Retinal pigment epithelial cell (primary cell): ENCODE measurements at places on chromosomes 7 and 10.
A peak's percentile ranks its signal among the peaks of the same experiment; 100 is the strongest.

GRCh38 chr10:13867822-13868221 is 281.1 kb downstream of the PRPF18 start:
- DNase-seq = no peak

- no peak for DNase-seq
Measured at GRCh38 chr7:138246428-138246827, 170.2 kb downstream of the AKR1D1 start.

DNA sequence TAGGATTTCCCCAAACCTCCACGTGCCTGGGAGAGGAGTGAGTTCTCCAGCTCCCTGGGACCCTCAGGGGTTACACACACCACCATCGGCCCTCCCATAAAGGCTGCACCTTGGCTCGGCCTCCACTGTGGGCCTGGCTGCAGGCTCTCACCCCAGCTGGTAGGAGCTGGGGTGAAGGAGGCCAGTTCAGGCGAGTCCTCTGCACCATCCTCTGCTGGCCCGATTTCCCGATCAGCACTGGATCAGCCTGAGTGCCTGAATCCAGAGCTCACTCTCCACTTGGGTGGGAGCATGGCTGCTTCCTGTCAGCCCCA is 115.1 kb upstream of the RET start:
- DNase-seq = no peak

DNA sequence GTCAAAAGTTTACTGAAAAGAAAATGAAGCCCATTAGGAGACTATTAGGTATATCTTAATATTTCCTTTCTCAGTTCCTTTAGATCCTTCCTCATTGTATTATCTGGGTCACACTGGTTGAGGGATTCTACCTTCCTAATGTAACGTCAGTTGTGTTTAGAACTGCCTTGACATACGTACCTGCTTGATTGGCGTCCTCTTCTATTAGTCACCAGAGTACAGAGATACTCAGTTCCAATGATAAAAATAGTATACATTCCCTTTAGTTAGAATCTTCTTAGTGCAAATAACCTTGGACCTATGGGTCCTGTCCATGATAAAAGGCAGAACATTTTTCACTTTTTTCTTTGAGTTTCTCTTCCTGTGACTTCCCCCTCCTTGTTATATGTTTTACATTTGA is 45.2 kb downstream of the AHCYL2 start:
- no peak for DNase-seq

DNA sequence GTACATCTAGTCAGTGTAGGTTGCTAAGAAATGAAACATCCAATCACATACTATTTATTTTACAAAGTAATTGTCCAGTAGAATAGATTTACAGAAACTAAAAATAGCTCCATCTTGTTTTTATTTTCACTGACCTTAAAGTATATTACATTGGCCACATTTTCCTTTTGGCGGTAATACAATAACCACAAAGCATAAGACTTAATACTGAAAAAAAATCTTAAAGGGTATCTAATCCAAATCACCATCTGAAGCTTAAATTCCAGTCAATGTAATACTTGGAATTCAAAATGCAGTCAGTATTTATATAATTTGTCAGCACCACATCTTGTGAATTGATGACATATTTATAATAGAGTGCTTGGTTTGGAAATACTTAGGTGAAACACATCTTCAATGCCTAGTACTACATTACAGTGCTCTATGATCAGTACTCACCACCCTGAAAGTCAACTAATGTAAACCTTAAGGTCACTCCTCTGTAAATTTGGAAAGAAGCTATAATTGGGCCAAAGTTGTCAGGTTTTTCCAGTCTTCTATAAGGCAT is 8.9 kb downstream of the ANKMY2 start:
- DNase-seq = peak; percentile 77

GRCh38 chr10:119448628-119449584 is 93.6 kb downstream of the RGS10 start:
- DNase-seq = no peak

DNA sequence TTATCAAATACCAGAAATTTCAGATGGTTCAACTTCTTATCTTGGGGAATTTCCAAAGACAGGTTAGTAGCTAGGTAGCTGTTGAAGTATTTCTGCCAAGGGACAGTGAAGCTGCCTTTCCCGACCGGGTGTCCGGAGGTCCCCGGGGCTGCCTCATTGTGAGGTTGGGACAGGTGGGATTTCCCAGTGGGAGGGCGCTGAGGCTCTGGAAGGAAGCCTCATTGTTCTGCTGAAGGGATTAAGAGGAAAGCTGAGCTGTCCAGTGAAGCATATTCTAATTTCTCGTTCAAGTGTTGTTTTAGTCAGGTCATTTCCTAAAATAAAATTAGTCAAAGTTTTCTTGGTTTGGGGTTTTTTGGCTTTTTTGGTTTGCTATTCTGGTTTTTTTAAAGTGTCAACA is 244.2 kb downstream of the MGMT start:
- peak; percentile 17 for DNase-seq

DNA sequence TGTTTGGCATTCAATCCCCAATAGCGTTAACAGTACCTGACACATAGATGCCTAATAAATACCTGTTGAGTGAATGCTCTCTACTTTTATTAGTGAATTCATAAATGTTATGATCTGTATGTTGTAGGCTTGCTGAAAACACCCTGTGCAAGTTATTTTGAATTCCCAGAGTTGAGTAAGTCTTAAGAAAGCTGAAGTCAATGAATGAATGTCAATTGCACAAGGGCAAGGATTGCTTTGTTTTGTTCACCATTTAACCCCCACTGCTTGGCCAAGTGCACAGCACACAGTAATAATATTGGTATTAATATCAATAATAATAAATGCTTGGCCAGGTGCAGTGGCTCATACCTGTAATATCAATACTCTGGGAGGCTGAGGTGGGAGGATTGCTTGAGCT is 10.2 kb downstream of the CPA1 start:
- DNase-seq = no peak

- no peak for DNase-seq
Measured at GRCh38 chr7:8125680-8126444, 136.1 kb downstream of the ICA1 start.

DNA sequence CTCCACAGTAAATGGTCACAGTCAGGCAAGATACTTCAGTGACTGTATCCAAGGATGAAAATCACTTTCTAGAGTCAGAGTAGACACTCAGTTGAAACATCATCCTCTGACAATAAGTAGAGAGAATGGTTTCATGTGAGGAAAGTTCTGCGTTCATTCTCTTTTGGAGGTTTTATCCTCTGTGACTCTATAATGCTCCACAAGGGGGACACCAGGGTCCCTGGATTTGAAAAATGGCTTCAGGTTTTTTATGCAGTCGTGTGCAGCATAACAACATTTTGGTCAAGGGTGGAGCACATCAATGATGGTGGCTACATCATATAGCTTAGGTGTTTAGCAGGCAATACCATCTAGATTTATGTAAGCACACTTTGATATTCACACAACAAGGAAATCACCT is 40.4 kb downstream of the TMEM168 start:
- DNase-seq = no peak

DNA sequence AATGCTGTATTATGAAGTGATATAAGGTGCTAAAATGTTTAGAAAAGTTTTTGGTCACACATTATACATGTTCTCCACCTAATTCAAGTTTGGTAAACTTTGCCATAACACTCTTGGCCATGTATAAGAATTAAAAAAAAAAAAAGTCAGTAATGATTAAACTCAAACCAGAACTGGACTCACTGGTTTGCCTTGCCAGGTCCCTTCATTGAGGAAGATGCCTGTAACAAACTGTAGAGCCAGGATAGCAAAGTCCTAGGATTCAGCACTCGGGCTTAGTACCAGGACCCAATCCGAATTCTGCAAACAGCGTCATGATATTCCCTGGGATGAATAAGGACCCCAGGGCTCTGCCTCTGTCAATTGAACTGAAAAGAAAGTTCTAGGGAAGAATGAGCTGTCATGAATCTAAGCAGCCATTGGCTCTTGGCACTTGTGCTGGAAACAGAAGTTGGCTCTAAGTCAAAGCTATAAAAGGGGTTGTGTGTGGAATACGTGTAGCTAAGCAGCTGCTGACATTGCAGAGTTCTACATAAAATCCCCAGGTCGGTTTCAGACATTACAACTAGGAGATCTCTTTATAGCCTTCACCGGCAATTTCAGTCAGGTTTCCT is 216.9 kb downstream of the C7orf25 start:
- no peak for DNase-seq

DNA sequence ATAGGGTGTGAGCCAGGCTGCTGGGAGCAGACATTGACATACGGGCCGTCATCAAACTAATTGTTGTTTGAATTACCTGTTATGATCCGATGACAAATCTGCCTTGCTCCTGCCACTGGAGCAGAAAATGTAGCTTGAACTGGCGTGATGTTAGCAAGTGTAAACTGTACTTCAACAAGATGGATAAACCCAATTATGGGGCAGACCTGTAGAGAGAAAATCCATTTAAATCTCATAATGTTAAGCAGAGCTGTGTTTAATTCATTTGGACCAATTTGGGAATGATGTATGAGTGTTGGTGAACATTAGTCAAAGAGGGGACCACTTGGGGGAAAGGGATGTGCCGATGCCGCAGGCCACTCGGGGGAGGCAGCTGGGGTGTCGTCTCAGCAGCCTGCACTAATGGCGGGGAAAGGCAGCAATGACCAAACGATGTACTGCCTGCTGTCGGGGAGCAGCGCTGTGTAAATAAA is 27.4 kb downstream of the TCF7L2 start:
- DNase-seq = no peak

- no peak for DNase-seq
Measured at GRCh38 chr10:119371704-119372663, 164.6 kb downstream of the GRK5 start.

- no peak for DNase-seq
Measured at GRCh38 chr7:95429241-95429990, 5.4 kb downstream of the PON2 start.

DNA sequence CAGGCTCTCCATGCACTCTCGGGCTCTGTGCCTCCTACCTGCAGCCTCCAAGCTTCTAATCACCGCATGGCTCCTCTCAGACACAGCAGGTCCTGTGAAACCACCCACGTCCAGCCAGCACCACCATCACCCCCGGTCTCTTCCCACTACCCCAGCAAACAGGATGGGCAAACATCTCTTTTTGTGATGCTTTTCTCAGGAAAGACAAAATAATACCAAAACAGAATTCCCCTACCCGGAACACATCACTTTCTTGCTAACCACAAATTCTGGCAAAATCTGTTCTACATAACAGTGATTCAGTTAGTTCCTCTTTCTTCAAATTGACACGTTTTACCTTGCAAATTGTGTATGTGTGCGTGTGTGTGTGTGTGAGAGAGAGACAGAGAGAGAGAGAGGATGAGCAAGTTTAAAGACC is 6.5 kb downstream of the SNX8 start:
- DNase-seq = no peak

GRCh38 chr10:36425131-36425797 is 700.1 kb upstream of the ANKRD30A start:
- no peak for DNase-seq

DNA sequence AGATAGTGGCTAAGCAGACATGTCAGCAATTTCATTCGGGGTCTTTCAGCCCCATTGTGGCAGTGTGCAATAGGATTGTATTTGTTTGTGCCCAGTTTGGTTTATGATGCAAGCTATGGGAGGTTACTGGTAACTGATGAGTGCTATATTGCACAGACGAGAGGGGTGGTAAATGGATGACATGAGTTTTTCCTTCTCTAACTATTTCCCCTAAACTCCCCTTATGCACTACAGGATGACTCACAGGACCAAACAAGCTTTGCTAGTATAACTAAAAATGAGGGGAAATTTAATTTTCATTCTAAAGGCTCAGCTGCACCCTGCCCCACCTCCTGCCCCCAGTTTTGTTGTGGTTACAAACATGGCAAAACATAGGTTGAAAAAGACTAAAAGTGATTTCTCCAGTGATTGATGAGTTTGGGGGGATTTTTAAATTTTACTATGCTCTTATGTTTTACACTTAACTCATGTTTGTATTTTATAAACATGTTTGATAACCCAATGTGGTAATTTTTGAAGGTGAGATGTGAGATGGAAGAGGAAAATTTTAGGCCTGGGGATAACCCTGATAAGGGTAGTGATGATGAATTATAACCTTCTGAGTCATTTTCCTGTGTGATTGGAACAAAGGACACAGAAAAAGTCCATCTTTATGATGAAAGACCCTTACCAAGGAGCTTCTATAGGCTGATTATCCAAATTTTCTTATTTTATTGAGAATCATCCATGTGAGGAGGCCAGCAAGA is 60.8 kb upstream of the NAMPT start:
- no peak for DNase-seq

GRCh38 chr10:112217386-112218035 is 33.9 kb upstream of the GPAM start:
- no peak for DNase-seq

DNA sequence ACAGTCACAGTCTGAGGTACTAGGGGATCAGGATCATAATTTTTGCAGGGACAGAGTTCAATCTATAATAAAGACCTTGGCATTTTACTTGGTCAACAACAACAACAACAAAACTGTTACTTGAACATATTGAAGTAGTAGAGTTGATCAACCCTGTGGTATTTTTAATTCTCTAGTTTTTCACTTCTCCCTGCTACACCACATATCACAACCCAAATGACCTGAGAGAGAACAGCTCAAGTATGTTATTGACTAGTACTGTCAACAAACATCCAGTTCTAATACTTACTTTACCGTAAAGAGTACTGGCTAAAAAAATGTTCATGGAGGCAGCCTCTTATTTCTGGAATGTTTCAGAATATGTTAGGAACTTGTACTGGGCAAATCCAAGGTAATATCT is 90.5 kb upstream of the FAM3C start:
- no peak for DNase-seq

DNA sequence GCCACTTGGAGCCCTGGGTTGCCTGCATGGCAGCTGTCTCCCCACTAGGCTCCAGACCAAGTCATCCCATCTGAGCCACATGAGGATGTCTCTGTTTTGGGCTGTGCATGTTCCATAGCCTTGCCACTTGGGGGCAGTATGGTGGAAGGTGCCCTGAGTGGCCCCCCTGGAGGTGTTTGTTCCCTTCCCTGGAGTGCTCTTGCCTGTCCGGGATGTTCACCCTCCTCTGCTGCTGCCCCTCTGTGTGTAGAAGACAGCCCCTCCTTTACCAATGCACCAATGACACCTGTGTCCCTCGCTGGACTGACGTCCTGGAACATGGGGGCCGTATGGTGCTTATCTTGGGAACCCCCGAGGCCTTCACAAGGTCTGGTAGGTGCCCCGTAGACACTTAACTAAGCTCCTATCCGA is 100.2 kb downstream of the ACTR3B start:
- DNase-seq = no peak

- DNase-seq = no peak
Measured at GRCh38 chr7:7181519-7182155, 707 bp upstream of the C1GALT1 start.

GRCh38 chr10:14384915-14385314 is 54.2 kb upstream of the FRMD4A start:
- DNase-seq = no peak

- DNase-seq = no peak
Measured at GRCh38 chr10:75228834-75229233, 6.9 kb downstream of the COMTD1 start.
